ENCODE measurements at places on chromosomes 11 and 22.

GRCh38 chr11:71252770-71253730 lies 673 bp upstream of the SHANK2 start:
- DNase-seq = no peak

DNA sequence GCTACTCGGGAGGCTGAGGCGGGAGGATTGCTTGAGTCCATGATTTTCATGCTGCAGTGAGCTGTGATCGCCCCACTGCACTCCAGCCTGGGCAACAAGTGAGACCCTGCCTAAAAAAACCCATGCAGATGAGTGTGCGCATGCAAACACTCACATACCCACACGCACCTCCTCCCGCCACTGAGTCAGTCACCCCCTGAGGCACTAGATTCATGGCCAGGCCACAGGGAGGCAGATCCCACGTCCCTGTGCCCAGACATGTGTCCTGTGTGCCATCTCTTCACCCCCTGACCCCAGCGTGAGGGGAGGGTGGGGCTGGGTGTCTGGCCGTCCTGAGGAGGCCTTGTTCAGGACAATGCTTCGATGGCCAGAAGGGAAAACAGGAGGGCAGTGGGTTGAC lies 15.5 kb downstream of the RELT start:
- DNase-seq = no peak

DNA sequence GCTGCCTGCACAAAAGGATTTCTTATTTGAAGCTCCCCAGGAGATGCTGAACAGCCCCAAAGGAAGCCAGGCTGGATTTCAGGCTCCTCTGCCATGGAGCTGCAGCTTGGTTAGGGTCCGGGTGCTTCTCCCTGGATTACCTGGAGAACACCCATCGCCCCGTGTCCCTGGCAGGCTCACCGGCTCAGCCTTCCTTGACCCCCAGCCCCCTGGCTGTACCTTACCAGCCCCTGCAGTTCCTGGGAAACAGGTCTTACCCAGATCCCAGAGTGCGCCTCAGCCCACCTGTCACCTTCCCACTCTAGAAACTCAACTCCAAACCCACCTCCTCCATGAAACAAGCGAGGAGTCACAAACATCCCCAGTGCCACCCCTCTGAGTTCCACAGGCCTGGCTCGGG lies 45.3 kb upstream of the CD5 start:
- DNase-seq = no peak

DNA sequence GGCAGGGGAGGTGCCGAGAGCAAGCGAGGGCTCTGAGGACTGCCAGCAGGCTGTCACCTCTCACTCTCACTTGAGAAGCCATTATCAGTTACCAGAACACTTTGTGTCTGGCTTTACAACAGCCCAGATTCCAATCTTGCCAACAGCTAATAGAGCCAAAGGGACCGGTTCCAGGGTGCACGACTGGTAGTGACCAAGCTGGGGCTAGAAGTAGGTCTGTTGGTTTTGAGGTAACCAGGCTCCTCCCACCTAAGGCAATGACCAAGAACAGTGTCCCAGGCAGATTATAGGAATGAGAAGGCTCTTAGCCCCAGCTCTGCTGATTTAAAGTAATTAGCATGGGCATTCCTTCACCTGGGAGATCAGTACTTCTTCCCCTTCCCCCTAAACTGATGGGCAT lies 7.2 kb upstream of the IL10RA start:
- no peak for DNase-seq

DNA sequence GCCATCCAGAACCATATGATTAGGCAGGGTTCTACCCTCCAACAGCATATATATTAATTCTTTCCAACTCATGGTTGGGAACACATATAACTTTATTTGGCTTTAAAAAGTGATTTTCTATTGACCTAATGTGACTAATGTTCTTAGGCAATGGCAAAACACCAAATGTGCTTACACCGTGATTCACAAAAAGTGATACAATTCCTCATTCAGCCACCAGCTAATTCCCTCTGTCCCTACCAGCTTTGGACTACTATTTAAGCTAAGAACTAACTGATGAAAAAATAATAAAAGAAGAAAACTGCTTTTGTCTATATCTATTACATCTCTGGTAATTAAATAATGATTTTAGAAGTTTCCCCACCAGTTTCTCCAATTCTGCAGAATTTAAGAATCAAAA lies 4.7 kb downstream of the CTSC start:
- DNase-seq = no peak

DNA sequence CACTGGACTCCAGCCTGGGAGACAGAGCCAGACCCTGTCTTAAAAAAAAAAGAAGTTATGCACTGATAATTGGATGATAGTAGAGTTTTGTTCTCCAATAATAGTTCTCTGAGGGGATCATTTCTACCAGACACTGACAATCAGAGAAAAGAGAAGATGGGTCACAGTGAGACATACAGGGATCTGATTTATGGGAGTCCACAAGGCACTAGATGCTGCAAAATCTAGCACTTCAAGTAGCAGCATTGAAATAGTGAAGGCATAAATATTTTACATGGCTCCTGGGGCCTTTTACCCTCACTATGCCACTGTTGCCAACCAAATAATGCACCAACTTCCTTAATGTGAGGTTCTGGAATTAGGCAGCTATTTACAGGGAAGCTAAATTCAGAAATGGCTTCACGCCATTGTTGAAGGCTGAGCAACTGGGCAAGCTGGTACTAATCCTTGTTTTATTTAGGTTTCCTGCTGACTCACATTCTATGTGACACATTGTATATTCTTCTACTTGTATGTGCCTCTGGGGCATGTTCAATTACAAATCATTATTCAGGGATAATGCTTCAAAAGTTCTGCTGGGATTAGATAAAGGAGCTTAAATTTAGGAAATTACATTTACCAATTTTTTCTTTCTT lies 38.2 kb upstream of the ABTB2 start:
- no peak for DNase-seq

GRCh38 chr11:17992916-17993315 lies 19.9 kb downstream of the SERGEF start:
- DNase-seq = no peak

- no peak for DNase-seq
These were observed 11.2 kb upstream of the DGKZ start for GRCh38 chr11:46335890-46336562.

GRCh38 chr11:36160091-36160490 lies 129.1 kb downstream of the COMMD9 start:
- no peak for DNase-seq

DNA sequence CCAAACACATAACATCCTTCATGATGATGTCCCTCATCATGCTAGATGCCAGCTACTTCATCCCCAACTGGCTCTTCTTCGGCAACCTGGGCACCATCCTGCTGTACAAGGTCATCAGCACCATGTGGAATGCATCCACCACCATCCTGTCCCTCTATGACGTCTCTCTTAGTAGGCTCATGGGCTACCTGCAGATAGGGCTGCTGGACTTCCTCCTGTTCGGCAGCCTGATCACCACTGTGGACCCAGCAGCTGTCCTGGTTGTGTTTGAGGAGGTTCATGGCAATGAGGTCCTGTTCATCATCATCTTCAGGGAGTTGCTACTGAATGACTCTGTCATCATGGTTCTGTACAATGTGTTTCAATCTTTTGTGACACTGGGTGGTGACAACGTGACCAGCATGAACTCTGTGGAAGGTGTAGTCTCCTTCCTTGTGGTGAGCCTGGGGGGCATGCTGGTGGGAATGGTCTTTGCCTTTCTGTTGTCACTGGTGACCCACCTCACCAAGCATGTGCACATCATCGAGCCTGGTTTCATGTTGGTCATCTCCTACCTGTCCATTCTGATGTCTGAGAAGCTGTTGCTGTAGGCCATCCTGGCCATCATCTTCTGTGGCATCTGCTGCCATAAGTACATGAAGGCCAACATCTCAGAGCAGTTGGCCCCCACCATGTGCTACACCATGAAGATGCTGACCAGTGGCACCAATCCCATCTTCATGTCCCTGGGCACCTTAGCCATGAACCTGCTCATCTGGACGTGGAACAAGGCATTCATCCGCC lies 120.7 kb upstream of the SERPIND1 start:
- no peak for DNase-seq

- DNase-seq = no peak
These were observed 73.5 kb upstream of the ZC3H12C start for GRCh38 chr11:110019675-110020074.

- DNase-seq = no peak
These were observed 12.5 kb downstream of the SNU13 start for GRCh38 chr22:41676134-41676533.

GRCh38 chr11:109864834-109865547 lies 228.2 kb upstream of the ZC3H12C start:
- DNase-seq = no peak

DNA sequence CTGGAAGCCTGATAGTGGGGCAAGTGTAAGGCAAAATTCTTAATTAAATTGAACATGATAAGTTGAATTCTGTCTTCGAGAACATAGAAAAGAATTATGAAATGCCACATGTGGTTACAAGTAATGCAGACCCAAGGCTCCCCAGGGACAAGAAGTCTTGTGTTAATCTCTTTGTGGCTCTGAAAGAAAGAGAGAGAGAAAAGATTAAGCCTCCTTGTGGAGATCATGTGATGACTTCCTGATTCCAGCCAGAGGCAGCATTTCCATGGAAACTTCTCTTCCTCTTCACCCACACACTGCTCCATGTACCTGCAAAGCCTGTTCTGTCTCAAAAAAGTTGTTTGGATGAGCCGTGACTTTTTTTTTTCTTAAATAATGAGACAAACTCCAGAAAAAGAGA lies 1.9 kb upstream of the TYR start:
- DNase-seq = no peak

DNA sequence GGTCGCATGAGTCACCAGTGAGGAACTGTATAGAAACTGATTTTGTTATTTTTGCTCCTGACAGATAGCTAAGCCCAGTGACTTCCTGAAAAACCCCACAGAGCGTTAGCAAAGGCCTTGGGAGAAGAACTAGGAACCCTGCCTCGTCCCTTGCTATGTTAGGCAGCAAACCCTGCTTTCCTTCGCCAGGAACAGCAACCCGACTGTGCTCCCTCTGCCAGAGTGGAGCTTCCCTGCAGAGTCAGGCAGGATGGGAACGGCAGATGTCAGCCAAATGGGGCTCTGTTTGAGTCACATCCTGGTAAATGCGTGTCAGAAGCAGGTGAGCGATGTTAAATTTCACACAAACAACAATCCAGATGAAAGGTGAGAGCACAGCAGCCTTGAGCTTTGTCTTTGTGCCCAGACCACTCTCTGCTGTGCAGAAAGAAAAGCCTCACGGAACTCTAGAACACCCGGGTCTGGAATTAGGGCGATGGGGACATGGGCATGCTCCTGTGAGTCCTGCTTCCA lies 186.6 kb downstream of the ADAMTS15 start:
- no peak for DNase-seq

DNA sequence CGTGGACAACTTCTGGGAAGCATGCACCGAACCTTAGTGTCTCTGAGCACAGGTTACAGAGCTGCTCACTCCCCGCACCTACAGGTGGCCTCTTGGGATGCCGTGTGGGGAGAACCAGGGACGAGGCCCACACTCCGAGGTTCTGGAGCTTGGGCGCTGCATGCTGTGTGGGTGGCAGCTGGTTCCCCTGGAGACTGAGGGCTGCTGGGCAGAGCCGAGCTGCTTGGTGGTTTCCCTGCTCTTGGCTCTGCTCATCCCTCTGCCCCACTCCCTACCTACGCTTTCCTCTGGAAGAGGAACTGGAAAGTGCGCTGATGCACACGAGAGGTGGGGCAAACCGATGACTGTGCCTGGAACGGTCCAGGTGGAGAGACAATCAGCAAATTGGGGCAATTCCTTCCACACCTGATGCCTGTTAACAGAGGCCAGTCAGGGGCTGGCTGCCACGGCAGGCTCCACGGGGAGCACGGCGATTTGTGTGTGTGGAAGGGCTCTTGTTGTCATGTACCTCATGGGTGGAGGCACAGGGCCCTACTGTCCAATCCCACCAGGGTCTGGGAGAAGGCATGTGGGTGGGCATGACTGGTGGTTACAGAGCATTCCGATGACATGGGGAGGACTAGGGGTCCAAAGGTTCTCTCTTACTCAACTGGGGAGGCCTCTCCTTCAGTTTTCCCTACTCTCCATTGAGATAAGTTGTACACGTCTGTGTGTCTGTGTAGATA lies 60.9 kb downstream of the ST14 start:
- DNase-seq = no peak

DNA sequence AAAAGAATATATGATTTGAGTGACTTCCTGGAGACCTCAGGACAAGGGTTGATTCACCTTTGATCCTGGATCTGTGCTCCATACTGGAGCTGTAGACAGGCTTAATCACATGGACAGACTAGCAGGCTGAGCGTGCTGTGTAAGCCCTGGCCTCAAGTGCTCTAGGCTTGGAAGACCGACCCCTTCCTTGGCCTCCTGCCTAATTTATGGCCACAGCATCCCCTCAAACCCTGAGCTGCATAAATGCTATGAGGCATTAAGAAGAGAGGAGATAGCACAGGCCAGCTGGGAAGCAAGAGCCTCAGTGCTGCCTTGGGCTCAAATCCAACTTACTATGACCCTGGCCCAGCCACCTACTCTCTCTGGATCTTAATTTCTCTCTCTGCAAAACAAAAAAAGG lies 385.1 kb downstream of the BUD13 start:
- DNase-seq = no peak

DNA sequence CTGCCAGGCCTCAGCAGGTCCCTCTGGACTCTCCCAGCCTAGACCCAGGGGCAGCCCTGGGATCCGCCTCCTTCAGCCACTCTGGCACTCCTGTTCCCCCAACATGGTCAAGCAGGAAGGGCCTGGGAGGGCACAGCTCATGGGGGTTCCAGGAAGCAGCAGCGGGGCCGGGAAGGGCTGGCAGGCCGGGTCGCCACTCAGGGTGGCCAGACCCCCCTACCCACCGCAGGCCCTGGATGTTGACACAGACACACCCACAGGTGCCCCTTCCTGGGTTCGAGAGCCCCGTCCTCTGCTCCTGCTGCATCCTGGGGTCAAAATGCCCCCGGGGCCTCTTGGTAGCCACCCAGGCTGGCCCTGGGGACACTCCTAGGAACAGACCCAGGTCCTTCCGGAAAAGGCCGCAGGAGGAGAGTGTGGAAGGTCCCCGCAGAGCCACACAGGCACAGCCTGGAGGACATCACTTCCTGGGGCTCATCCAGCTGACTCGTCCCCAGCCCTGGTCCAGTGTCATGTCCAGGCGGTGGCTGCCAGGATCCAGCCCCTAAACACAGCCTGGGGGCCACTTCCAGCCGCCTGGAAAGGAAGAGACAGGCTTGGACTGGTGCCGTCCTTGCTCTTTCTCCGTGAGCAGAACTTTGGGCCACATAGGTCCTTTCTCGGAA lies 6.8 kb upstream of the PIM3 start:
- no peak for DNase-seq

Data from GF-D8 (cell line).